Articular chondrocyte of knee joint (primary cell): ENCODE measurements at places on chromosomes 7 and 10. TPM values are rescaled to one million over a fixed set of nuclear protein-coding genes. Genes with fewer than 3 reads are reported as not detected.

Gene CALHM1
- not detected in 2 replicates for total RNA-seq

Gene NUTM2B
- total RNA-seq: under 0.01 and 0.54 TPM in 2 replicates

Gene TMEM130
- 0.26 and 0.54 TPM in 2 replicates for total RNA-seq

Gene TBX20
- 0.11 and 0.13 TPM in 2 replicates for total RNA-seq

Gene RTKN2
- 2.1 and 2.6 TPM in 2 replicates for total RNA-seq

Gene ANXA7
- 145 and 163 TPM in 2 replicates for total RNA-seq
